ENCODE measurements at places on chromosomes 7 and 10. TPM values are rescaled to one million over a fixed set of nuclear protein-coding genes. Genes with fewer than 3 reads are reported as not detected.

SEMA3D gene
- 3.9 TPM for total RNA-seq

KLF14 gene
- total RNA-seq: 0.45 TPM

STK32C gene
- 17.8 TPM for total RNA-seq

OR2A12 gene
- total RNA-seq: not detected

TRIM56 gene
- 13.3 TPM for total RNA-seq

CDH23 gene
- total RNA-seq: 2.0 TPM
